ENCODE measurements at places on chromosomes 2 and 18.

- no peak for DNase-seq
Observed at GRCh38 chr18:66993492-66993891, 389.6 kb upstream of the CDH19 start.

GRCh38 chr2:210660-211059 is 53.2 kb downstream of the SH3YL1 start:
- no peak for DNase-seq

- DNase-seq, result no peak
Observed at GRCh38 chr2:12257476-12257875, 459.3 kb upstream of the TRIB2 start.

- DNase-seq, result no peak
Observed at GRCh38 chr2:172712251-172712650, 23.4 kb upstream of the RAPGEF4 start.

DNA sequence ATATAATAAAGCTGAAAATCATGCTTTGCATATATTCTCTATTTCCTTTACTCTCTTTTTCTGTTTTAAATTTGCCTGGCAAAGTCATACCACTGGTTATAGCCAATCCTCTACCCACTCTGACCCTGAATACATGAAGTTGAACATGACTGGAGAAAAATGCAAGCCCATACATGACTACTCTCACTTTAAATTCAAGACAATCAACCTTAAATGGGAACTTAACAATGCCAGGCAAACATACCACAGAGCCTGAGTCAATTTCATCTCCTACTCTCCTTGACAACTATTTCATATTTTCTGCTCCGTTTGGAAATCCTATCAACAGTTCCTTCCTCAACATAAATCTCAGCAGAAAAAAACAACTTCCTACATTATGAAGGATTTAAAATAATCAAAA is 22.6 kb downstream of the RAD51AP2 start:
- DNase-seq, result no peak

DNA sequence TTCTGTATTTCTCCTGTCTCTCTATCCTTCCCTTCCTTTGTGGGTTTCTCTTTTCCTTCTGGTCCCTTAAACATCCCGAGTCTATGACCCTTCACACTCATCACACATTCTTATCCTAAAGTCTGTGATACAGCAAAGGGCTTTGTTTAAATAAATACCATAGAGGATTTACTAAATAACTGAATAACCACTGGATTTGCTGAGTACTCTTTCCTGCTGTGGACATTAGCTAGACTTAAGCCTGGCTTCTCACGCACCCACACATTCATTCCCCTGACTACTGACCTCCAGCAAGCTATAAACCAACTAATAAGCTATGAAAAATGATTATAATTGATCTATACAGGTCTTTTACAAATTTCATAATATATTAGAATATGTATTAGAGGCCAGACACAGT is 76.6 kb downstream of the COL4A3 start:
- no peak for DNase-seq

GRCh38 chr2:150346806-150347205 is 140.7 kb downstream of the RND3 start:
- DNase-seq, result no peak

DNA sequence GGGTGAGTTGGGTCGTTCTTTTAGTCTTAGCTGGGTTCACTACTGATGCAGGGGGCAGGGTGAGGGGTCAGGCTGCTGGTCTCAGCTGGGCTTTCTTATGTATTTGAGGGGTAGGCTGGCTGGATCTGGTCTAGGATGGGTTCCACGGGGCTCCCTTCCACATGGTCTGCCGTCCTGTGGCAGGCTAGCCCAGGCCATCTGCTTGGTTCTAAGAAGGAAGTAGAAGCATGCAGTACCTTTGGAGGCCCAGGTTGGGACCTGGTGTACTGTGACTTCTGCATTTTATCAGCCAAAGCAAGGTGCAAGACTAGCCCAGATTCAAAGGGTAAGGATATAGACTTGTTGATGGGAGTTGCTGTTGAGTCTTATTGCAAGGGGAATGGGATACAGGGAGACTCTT is 35.5 kb upstream of the MGAT5 start:
- no peak for DNase-seq

- DNase-seq, result no peak
Observed at GRCh38 chr18:11387880-11388279, 221.5 kb upstream of the SLC35G4 start.

GRCh38 chr18:6682437-6683111 is 46.9 kb upstream of the ARHGAP28 start:
- DNase-seq, result no peak

GRCh38 chr18:58557008-58557435 is 71.9 kb downstream of the ALPK2 start:
- no peak for DNase-seq

DNA sequence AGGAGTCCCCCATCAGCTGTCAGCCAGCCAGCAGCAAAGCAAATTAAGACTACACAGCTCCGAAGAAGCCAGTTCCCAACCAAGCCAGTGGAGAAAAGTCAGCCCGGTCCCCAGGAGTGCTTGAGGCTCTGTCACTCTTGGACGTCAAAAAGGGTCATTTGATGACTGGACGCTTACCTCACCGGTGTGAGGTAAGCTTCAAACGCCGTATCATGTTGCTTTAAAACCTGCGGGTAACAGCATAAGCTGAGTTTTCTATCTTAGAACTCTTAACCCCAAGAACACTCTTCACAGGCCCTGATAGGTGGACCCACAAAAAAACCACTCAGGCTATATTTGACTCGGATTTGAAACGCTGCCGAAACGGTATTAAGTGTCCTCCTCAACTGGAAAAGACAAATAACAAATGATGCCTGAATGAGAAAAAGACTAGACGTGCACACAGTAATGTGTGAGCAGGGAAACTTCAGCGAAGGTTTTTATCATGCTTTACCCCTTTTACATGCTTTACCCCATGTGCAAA is 682 bp upstream of the LNPK start:
- no peak for DNase-seq

DNA sequence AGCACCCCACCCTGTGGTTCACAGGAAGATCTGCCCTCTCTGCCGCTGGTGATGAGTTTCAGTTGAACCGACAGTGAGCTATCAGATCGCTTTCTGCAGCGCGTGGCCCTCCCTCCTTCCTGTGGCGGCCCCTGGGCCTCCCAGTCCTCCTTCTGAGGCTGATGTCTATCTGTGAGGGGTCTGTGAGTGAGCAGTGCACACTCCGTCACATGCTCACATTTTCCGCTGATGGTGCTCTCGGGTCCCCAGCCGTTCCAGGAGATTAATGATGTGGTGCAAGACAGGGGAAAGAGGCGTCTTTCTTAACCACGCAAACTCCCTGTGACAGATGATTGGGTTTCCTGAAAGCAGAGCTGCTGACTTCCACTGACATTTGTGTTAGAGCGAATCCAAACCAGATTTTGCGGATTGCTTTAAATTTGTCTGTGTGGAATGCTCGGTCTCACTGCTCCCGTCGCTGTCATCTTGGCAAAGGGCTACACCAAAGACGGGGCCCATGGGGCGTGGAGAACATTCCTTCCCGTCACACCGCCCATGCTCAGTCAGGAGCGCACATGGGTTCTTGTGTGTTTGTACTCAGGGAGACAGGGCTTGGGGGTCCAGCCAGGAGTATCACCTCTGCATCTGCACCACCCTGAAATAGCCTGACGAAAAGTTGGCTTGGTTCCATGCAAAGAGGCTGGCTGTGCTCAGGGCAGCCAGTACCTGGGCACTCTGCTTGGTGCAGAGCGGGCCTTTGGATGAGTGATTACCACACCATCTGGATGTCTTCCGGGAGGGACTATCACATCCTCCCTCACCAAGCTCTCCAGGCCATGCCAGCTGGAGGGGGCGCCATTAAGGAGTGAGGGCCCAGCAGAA is 154.7 kb upstream of the HS6ST1 start:
- peak; percentile 30 for DNase-seq

DNA sequence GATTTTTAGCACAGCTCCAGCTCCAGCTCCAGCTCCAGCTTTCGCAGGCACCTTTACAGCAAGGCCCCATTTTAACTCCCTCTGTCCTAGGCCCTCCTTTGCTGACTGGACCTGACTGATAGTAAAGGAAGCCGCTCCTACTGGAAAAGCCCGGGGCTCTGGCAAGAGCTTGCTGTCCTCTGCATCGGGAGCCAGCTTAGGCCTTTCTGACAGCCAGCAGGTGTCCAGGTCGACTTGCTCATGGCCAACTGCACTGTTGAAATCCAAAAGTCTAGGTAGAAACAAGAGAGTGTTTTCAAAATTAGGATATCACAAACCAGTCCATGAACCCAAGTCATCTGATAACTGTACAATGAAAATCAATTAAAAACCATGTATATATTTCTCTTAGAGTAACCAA is 161.1 kb downstream of the LAMA1 start:
- DNase-seq, result no peak

- DNase-seq, result no peak
Observed at GRCh38 chr2:64139956-64140355, 4.3 kb downstream of the PELI1 start.

GRCh38 chr2:149601141-149601796 is 13.7 kb upstream of the MMADHC start:
- no peak for DNase-seq

DNA sequence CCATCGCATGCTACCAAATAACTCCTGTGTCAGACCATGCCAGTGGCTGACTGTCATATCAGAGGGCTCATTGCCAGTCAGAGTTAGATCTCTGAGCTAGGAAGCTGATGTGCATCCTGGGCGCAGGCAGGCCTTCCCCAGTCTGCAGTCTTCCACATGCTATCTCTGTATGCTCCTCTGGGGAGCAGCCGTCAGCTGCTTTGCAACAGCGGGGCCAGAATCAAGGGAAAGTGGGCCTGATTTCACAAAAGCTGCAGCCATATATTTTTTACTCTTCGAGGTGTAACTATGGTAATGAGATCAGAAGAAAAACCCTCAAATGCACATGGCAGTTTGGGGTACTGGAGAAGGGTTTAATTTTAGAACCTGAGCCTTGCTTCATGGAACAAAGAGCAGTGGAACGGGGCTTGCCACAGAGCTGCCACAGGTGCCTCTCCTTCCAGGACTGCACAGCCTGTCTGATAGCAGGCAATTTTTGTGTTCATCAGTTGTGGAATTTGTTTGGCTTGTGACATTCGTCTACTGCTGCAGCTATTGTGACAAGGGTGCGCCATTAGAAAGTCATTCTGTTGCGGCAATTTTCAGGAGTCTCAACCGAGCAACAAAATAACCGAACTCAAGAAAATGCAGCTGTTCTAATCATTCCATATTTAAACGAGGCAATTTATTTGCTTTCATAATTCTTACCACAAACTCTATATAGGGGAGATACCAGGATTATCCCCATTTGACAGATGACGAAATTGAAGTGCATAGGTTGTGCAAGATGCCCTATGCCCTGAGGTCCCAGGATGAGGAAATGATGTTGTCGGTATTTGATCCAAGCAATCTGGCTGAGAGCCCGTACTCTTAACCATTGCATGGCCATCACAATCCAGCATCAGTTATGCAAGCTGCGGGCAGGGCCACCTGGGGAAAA is 109.6 kb upstream of the CYRIA start:
- peak; percentile 20 for DNase-seq

GRCh38 chr2:225598897-225599296 is 199.4 kb downstream of the NYAP2 start:
- DNase-seq, result no peak

DNA sequence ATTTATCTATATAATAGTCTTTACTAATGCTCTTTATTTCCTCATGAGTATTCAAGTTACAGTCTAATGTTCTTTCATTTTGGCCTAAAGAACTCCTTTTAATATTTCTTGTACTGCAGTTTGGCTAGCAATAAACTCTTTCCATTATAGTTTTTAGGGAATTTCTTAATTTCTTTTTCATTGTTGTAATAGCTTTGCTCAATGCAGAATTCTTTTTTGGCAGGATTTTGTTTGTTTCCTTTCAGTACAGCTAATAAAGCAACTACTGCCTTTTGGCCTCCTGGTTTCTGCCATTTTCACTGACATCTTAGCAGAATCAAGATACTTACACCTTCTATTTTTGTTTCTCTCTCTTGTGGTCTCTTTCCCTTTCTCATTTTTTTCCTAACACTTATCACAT is 390.4 kb upstream of the RGPD4 start:
- no peak for DNase-seq

DNA sequence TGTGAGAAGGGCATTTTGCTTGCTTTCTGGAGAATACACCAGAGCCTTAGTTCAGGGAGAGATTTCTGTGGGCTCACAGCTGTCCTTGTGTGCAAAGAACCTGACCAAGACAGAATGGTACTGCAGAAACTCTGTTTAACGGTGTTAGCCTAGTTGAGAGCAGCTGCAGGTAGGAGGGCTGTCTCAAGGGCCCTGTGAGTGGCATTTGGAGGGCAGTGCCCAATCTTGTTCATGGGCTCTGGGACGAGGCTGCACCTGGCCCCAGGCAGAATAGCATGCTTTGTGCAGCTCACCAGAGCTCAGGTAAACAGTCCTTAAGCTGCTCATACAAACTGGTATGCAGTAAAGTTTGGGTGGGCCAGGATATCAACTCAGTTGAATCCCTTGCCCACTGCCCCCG is 16.9 kb upstream of the RGPD4 start:
- no peak for DNase-seq

DNA sequence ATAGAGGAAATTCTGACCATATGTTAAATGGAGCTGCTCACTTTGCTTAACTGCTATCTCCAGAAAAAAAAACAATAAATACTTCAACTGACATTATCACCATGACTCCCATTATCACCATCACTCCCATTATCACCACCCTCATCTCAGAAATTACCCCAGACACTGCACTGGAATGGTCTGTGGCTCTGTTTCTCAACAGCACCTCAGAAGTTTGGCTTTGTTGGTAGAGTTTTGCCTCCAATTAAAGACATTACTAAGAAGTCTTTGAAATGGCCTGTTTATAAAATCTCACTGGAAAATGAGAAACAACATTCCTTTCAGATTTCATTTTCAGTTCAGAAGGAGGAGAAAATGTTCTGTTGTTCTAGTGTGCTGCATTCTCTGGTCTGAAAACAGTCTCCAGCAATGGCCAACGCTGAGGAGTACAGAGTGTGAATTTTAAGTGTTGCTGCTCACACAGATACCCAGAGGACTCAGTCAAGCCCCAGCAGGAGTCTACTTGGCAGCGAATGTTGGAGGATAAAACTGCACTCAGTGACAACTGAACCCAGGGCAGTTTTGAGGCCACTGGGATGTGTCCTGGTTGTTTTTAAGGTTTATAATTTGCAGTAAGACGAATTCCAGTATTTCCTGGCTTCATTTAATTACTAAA is 364.5 kb upstream of the CDH2 start:
- DNase-seq, result no peak

DNA sequence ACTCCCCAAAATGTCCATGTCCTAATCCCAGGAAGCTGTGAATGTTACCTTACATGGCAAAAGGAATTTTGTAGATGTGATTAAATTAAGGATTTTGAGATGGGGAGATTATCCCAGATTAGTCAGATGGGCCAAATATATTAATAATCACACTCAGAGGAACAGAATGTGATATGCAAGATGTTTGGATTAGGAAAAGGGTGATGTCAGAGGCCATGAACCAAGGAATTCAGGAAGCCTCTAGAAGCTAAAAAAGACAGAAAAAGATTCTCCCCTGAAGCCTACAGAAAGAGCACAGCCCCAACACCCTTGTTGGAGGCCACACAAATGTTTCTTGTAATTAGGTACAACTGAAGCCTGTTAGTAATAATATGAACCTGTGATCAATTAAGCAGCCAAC is 13.1 kb downstream of the TMEM131 start:
- DNase-seq, result no peak

GRCh38 chr2:191298306-191298705 is 53.1 kb downstream of the MYO1B start:
- no peak for DNase-seq
